ENCODE measurements at places on chromosomes 5 and 9. TPM values are rescaled to one million over a fixed set of nuclear protein-coding genes. Genes with fewer than 3 reads are reported as not detected.

SLC34A3 gene
- total RNA-seq, result not detected

GRCh38 chr5:80745490-80745889 lies 90.7 kb upstream of the DHFR start:
- no peak for DNase-seq

DNA sequence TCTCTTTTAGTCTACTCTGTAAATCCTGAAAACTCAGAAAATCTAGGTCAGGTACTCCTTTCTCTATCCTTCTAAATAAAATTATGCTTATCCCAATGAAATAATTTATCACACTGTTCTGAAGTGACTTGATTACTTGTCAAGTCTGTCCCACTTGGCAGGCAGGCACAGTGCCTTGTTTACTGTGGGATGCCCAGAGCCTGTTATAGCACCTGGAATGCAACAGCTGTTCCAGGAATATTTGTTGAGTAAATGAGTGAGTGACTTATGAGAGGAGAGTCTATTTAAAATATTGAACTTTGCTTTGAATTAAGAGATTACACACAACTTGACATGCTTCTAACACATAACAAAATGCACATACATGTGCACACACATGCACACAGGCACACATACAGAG lies 130.0 kb downstream of the MPDZ start:
- no peak for DNase-seq

DNA sequence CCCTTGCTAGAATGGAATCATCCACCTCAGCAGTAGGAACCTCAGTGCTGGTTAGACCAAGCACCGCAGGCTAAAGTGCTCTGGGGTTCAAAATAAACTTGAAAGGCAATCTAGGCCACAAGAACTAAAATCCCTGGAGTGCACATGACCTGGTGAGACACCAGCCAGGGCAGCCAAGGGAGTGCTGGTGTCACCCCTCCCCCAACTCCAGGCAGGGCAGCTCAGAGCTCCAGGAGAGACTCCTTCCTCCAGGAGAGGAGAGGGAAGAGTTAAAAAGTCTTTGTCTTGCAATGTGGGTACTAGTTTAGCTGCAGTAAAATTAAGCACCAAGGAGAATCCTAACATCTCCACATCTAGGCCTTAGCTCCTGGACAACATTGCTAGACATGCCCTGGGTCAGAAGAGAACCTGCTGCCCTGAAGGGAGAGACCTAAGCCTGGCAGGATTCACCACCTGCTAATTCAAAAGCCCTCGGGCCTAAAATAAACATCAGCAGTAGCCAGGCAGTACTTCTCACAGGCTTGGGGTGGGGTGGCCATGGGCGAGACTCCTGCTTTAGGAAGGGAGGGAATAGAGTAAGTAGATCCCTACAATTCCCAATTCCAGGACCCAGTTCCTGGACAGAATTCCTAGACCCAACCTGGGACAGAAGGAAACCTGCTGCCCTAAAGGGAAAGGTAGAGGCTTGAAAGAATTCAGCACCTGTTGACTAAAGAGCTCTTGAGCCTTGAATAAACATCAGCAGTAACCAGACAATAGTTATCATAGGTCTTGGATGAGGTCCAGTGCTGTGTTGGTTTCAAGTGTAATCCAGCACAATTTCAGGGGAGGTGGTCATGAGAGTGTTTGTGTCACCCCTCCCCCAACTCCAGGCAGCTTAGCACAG lies 25.8 kb downstream of the UGT3A2 start:
- DNase-seq, result no peak

GRCh38 chr5:63175850-63176249 lies 597.2 kb downstream of the LRRC70 start:
- DNase-seq, result no peak

DNA sequence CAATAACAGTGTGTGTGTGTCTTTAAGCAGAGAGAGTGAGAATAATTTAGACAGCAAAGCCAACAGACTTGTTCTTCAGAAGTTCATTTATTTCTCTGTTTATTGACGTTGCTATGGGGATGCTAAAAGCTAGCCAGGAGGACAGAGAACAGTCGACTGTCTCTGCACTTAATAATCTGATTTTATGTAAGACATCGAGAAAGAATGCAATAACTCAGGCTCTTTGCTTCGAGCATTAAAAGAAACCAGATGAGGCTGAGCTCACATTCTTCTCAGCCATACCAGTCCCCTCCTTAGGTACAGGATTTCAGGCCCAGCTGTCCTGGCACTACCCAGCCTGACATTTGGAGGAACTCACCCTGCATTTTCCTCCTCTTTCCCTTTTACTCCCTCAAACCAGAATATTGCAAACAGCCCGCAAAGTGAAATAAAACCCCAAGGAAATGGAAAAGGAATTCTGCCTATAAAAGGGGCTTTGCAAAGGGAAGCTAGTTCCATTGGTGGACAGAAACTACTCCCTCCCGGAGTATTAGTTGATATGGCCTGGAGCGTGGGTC lies 44.5 kb upstream of the DPYSL3 start:
- DNase-seq, result no peak

Data from T-helper 17 cell (primary cell).